ENCODE measurements at places on chromosomes 11 and 22.

DNA sequence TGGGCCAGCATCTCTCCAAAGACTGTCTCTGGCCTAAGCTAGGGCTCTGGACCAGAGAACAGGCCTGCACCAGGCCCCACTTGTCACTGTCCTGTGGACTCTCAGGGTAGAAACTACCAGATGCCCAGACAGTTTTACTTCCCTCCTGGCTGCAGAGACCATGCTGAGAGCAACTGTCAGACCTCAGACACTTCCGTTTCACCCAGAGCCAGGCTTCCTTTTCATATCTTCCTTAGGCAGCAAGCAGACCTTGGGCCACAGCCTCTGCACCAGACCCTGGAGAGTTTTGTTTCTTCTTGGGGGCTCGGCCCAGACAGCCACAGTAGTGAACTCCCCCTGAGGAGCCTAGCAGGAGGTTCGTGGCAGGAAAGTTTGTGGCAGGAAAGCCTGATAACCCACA, 12.1 kb upstream of the FCHSD2 start:
- DNase-seq = no peak

DNA sequence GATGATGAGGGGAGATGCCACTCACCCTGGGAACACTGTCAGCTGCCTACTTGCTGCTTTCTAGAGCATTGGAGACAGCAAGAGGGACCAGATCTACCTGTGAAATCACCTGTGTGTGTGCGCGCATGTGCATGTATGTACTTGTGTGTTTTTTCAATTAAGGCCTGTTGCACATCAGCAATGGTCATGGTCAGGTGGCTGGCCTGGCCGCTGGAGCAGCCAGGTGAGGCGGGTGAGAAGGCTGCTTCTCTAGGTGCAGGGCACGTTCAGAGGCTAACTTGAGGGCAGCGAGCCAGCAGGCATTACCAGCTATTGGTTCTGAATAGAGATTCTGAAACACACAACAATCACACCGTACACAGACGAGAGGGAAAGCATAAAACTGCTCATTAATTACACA, 65.1 kb downstream of the PARVG start:
- no peak for DNase-seq

DNA sequence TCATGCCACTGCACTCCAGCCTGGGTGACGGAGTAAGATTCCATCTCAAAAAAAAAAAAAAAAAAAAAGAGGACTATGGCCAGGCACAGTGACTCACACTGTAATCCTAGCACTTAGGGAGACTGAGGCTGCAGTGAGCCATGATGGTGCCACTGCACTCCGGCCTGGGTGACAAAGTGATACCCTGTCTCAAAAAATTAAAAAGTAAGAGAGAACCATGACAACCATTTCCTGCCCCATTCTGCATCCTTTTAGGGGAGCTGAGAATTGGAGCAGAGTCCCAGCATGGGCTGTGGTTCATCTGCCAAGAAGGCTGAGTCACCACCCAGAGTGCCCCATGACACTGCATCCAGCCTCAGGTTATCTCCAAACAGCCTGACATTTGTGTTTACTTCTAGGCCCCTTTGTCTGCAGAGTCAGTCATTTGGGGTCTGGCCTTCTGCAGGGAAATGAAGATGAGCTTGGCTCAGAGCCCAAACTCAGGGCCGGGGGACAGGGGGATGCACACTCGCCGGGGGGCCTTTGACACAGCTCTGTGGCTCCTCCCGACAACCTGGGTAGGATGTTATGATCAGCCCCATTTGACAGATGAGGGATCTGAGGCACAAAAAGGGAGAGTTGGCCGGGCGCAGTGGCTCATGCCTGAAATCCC, 4.7 kb downstream of the CSDC2 start:
- DNase-seq = no peak

- DNase-seq = no peak
Observed at GRCh38 chr11:1847926-1848639, 4.8 kb upstream of the LSP1 start.

- no peak for DNase-seq
Observed at GRCh38 chr22:39665229-39665628, 94.7 kb downstream of the CACNA1I start.
